ENCODE measurements at places on chromosomes 5 and 9.

DNA sequence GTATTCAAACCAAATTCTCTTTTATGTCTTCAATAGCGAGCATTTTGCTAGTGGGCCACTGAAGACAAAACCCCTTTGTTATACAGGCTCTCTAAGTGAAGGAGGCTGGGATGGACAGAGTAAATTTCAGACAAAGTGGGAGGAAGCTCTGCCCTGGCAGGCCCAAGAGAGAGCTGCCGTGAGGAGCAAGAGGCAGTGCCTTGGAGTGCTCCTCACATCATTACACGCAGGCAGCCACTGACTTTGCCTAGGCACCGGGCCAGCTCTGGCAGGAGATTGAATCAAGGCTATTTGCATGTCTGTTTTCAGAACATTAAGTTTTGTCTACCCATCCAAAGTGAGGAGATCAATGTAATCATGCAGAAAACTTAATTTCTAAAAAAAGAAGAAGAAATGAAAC lies 167.7 kb downstream of the CCDC192 start:
- no peak for DNase-seq

- no peak for DNase-seq
Observed at GRCh38 chr5:80326468-80326867, 6.7 kb downstream of the SPZ1 start.

- DNase-seq = peak; percentile 82
Observed at GRCh38 chr5:14270209-14270702, 127.1 kb downstream of the TRIO start.

GRCh38 chr5:32163785-32164184 lies 10.3 kb downstream of the GOLPH3 start:
- no peak for DNase-seq

GRCh38 chr9:91835632-91836031 lies 114.4 kb downstream of the ROR2 start:
- no peak for DNase-seq

DNA sequence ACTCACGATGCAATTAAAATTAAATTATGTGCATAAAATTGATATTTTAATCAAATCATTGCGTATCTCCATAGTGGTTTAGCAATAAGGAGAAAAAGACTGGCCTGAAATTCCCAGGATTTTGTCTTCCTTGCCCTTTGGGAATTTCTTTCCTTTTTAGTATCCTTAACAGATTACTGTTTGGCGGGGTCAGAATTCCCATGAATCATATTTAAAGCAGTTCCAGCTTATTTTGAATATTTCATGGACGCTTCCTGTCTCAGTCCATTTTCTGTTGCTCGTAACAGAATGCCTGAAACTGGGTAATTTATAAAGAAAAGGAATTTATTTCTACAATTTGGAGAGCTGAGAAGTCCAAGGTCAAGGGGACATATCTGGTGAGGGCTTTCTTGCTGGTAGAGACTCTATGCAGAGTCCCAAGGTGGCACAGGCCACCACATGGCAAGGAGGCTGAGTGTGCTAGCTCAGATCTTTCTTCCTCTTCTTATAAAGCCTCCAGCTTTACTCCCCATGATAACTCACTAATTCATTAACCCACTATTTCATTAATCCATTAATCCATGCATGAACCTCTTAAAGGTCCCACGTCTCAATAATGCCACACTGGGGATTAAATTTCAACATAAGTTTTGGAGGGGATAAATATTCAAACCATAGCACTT lies 37.8 kb downstream of the CDH6 start:
- DNase-seq = peak; percentile 33

- DNase-seq = no peak
Observed at GRCh38 chr9:93326056-93326455, 125.4 kb upstream of the FAM120A start.

DNA sequence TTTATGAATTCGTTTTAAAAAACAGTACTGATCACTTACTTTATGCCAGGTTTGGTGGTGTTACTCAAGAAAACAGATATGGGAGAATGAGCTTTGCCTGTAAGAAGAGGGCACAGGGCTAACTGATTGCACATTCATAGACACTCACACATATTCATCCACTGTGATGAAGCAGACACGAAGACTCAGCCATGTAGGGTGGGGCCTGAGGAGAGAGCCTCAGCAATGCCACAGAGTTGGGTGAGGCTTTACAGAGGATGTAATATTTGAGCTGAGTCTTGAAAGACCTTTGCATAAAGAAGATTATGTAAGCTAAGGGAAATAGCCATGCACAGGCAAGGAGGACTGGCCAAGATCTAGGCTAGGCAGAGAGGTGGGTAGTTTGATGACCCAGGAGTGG lies 472.8 kb downstream of the PSAT1 start:
- peak; percentile 20 for DNase-seq

DNA sequence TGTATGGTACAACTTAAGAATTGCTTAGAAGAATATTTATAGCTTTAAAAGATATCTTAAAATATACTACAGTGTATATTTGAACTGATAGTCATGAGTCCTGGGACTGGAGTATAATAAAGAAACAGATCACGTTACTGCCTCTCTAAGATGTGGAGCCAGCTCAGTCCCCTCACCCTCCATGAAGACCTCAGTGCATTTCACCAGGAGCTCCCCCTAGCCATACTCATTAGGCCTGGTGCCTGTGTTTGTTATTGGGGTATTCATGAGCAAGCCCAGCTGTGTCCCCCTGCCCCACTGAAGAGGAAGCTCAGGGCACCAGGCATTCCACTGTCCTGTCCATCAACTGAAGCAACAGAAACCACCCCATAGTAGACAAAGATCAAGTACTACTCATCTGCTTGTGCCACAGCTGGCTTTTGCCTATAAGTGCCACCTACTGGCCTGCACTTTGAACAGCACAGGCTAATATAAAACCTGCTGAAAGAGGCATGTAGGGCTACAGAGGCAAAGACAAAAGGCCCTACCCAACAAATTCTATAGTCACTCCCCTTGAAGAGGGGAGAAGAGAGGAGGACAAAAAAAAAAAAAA lies 850.2 kb upstream of the NUDT12 start:
- no peak for DNase-seq

Measured in umbilical cord (tissue), 2 donors.